ENCODE measurements at places on chromosomes 3 and 15.

DNA sequence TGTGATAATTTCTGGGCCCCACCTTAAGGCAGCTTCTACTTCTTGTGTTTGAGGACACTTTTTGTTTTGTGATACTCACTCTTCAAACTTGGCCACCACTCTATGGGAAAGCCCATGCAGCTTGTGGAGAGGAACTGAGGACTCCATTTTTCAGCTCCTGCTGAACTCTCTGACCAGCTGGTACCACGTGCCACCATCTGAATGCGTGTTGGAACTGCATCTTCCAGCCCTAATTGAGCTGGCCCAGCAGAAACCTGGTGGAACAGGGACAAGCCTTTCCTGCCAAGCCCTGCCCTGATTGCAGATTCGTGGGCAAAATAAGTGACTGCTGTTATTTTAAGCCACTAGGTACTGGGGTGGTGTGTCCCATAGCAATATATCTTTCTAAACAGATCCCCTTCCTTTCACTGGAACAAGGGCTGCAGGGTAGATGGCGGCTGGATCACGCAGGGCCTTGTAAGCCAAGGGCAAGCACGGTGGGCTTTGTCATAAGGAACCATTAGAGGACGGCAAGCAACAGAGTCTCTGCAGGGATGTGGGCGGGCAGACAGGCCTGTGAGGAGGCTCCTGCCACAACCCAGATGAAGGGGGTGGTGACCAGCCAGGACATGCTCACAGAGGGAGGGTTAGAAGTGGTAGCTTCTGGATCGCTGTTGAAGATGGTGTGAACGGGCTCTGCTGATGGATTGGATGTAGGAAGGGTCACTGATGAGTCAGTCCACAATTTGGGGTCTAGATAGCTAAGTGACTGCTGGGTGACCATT is 9.5 kb downstream of the H1-8 start:
- DNase-seq: no peak

DNA sequence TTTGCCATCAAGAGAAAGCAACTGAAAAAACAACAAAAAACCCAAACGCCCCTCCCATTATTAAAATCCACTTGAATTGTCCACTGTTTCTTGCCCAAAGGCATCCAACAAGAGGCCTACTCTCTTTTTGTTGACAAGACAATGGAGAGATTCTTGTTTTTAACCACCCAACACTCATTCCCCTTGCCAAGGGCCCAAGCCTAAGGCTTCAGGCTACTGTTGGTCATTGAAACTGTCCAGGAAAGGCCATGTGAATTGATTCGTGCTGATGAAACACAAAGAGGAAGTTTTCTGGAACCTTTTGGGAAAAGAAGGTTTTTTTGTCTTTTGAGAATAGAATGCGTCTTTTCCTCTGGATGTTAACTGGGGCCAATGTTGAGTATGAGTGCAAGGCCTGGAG is 157.4 kb upstream of the PFN2 start:
- DNase-seq: no peak

DNA sequence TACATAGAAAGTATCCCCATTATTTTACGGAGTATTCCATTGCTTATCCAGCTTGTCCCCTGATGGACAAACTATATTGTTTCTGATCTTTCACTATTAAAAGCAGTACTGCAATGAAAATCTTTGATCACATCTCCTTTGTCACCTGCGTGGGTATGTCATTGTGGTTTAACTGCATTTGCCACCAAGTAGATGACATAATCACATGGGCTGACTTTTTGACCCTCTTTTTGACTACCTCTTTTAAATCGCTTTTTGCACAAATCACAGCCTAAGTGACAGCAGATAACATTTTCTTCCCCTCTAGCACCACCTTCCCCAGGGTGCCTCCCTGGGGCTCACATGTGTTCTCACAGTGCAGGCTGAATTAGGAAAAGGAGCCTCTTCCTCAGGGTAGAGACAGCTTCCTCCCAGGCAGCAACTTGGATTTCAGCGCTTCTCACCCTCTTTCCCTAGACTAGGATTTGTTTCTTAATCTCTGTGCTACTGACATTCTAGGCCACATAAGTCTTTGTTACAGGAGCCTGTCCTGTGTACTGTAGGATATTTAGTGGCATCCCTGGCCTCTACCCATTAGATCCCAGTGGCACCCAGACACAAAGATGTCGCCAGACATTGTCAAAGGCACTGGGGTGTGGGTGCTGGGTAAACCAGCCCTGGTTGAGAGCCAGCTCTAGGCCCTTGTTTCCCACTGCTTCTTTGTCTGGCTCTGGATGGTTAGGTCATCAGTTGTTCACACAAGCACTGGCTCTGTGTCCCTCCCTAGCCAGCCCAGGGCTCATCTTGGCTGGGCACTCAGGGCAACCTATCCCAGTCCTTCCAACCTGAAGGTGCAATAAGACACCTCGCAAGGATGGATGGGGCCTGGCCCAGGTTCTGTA is 1.3 kb upstream of the RBP1 start:
- no peak for DNase-seq

DNA sequence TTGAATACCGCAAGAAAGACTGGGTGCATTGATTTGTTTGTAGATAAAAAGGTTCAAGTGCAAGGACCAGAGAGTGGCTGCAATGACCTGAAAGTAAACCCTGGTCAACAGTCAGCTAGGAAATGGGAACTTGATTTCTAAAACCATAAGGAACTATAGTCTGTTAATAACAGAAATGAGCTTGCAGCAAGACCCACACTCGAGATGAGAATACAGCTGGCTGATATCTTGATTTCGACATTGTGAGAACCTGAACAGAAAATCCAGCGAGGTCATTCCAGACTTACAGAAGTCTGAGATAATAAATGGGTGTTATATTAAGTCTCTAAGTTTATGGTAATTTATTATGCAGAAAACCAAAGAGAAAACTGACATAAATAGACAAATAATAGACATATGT is 177.3 kb downstream of the NFKBIZ start:
- DNase-seq: no peak

DNA sequence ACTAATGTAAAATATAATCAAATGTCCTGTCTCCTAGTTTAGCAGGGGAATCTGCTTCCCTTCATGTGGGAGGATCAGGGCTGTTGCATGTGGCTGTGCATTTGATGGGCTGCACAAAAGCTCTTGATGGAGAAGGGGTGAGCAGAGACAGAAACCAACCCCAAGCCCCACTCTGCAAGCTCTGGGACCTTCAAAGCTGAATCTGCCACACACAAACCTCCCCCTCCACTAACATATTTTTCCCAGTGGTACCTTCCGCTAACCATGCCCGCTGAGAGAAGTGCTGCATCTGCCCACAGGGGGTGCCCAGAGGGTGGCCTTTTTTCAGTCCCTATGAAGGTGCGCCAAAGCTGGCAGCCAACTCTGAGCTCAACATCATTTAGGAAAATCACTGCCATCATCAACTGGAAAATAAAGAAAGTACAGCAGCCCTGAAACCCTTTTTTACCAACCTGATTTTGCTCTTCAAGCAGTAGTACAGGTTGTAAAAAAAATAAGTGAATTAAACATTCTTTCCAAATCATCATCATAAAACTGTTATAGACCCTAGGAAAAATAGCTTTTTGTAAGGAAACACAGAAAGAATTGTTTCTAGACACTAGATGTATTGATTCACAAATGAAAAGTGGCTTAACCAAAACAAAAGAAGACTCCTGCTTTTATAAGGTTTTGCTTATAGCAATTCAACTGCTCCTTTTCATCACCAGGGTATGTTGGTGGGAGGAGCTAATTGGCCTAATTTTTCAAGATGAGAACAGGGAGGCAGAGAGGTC is 97.0 kb downstream of the HHLA2 start:
- DNase-seq: no peak

GRCh38 chr3:186251948-186252619 is 110.0 kb downstream of the DGKG start:
- DNase-seq: no peak

GRCh38 chr3:149407898-149408297 is 30.4 kb upstream of the TM4SF1 start:
- DNase-seq: no peak

- DNase-seq: peak; percentile 14
Measured at GRCh38 chr3:187913617-187914033, 168.4 kb upstream of the BCL6 start.

GRCh38 chr3:119630128-119630879 is 30.1 kb downstream of the POPDC2 start:
- DNase-seq: peak; percentile 77

- no peak for DNase-seq
Measured at GRCh38 chr3:156910022-156910421, 83.9 kb downstream of the LEKR1 start.

GRCh38 chr3:46965151-46965550 is 11.4 kb downstream of the CCDC12 start:
- DNase-seq: no peak

- no peak for DNase-seq
Measured at GRCh38 chr3:185089751-185090150, 63.1 kb downstream of the C3orf70 start.

GRCh38 chr3:182000447-182000846 is 288.7 kb downstream of the SOX2 start:
- no peak for DNase-seq

DNA sequence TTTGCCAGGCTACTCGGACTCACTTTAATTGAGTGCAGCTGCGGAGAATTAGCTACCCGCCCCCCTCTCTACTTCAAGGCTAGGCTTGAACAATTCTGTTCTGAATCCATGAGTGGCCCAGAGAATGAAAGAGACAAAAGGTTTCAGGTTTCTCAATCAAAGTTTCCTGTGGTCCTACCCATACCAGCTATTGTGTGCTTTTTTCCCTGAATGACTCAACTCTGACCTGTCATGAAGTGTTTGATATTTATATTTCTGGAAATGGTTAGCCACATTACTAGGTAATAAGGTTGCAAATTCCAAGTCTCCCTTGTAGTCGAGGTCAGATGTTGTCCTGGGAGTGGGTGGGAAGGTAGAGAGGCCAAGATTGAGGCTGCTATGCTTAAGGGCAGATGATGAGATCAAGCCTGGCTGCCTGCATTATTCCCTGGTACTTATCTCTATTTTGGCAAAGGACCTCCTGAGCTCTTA is 392.7 kb upstream of the TBL1XR1 start:
- DNase-seq: peak; percentile 95

DNA sequence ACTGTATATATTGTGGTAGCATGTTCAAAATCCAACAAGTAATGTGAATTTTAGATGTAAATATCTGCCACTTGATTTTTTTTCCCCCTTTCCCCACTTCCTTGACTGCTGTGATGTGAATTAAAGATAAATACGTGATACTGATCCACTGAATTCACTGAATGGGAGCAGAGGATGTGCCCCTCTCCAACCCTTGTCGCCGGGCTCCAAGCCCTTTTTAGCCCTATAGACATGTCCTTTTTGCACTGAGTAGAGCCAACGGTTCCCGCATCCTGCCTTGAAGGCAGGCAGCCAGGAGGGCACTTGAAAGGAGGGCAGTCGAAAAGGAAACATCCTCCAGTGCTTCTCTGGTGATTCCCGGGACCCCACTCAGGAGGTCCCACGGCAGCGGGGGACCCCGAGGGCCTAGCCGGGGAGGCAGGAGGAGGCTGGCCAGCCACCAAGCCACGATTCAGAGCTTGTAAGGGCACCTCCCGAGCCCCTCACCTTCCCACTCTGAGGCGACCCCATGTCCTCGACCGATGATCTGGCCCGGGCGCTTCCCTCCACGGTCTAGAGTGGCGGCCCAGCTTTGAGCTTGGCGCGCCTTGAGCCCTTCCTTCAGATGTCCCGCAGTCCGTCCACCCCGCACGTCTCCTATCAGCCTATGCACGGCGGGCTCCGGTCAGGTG is 901 bp upstream of the MANF start:
- DNase-seq: no peak

GRCh38 chr3:114081037-114081436 is 24.5 kb downstream of the QTRT2 start:
- DNase-seq: peak; percentile 46

GRCh38 chr3:34419801-34420200 is 621.4 kb downstream of the PDCD6IP start:
- DNase-seq: peak; percentile 18

GRCh38 chr15:100734586-100734985 is 132.2 kb downstream of the ASB7 start:
- no peak for DNase-seq

DNA sequence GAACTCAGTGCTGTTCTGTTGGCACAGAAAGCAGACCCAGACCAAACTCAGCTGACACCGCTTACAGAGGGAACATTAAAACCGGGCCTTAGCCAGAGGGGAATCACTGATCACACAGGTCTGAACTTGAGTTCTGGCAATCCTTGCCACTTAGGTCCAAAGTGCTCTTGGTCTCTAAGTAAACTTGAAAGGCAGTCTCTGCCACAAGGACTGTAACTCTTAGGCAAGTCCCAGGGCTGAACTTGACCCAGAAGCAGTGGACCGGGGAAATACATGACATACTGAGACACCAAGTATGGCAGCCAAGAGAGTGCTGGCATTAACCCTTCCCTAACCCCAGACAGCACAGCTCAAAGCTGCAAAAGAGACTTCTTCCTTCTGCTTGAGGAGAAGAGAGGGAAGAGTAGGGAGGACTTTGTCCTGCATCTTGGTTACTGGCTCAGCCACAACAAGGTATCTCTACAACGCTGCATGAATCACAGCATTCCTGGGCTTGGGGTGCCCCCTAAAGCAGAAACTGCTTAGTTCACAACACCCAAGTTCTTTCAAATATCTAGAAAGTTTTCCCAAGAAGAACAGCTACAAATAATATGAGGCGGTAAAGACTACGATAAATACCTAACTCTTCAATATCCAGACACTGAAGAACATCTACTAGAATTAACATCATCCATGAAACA is 32.5 kb downstream of the NAALADL2 start:
- peak; percentile 46 for DNase-seq

DNA sequence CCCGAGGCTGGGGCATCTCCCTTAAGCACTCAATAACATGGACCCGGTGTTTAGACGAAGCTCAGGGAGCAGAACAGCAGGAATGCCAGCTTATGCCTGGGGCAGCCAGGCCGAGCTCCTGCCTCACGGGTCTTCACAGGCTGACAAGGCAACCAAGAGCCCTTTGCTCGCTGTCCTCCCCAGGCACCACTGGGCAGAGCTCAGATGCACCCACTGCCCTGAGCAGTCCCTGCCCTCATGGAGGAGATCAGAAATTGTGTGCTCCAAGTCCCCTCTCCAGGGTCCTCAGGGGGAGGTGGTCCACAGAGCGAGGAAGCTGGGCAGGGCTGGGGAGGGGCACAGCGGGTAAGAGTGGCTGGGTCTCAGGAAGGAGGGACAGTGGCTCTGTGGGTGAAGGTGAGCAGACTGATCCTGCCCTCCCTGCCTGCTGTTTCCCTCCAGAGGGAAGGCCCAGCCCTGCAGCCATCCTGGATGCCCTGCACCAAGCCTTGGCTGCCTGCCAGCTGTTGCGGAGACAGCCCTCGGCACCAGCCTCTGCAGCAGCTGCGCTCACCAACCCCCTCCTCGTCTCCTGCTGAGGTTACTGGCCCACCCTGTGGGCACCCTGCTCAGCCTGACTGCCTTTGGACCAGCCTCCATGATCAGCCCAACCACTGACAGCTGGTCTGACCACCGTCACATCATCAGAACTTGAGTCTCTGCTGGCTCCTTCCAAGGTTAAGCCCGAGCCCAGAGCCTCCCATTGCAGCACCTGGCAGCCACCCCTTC is 21.1 kb upstream of the GP9 start:
- no peak for DNase-seq

GRCh38 chr3:188437926-188438325 is 284.0 kb downstream of the LPP start:
- DNase-seq: no peak

Data from fibroblast of pulmonary artery (primary cell).